Progenitor cell of endocrine pancreas (in vitro differentiated cells): ENCODE measurements at places on chromosomes 4 and X. TPM values are rescaled to one million over a fixed set of nuclear protein-coding genes. Genes with fewer than 3 reads are reported as not detected.

PLXNB3 gene
- total RNA-seq, result 0.98 and 1.1 TPM in 2 replicates

RNF128 gene
- 14.8 and 17.0 TPM in 2 replicates for total RNA-seq

- no peaks in the 10 kb centered on the region for H3K27me3 ChIP-seq
- H3K4me1 ChIP-seq, result peaks cover 29% of the 10 kb centered on the region
- H3K27ac ChIP-seq, result peak overlapping the region; percentile 21
- no peaks in the 10 kb centered on the region for H3K36me3 ChIP-seq
- DNase-seq, result no peak
- no peak overlapping the region for H3K4me3 ChIP-seq
Observed at GRCh38 chr4:123349421-123350190, 47.0 kb upstream of the SPRY1 start.

DNA sequence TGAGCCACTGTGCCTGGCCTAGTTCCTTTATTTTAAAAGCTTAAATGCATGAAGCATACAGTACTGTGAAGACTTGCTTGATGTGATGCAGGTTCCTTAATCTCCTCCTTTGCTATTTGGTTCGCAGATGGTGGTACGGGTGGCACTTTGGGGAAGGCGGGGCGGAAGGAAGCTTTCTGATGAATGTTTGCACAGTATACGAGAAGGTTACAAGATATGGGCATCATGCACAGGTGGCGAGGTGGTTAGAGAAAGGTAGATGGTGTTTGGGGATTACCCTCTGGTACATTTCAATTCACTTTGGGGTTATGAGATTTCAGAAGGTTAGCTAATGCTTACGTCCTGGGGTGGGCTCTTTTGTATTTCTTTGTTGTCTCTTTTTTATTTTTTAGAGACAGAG is 17.2 kb downstream of the RHOH start:
- no peak overlapping the region for H3K4me3 ChIP-seq
- no peak overlapping the region for H3K27ac ChIP-seq
- no peak for DNase-seq
- H3K4me1 ChIP-seq, result no peaks in the 10 kb centered on the region
